ENCODE measurements at places on chromosomes 2 and 18.

- no peak for DNase-seq
Observed at GRCh38 chr2:121059651-121060649, 225.1 kb downstream of the TFCP2L1 start.

DNA sequence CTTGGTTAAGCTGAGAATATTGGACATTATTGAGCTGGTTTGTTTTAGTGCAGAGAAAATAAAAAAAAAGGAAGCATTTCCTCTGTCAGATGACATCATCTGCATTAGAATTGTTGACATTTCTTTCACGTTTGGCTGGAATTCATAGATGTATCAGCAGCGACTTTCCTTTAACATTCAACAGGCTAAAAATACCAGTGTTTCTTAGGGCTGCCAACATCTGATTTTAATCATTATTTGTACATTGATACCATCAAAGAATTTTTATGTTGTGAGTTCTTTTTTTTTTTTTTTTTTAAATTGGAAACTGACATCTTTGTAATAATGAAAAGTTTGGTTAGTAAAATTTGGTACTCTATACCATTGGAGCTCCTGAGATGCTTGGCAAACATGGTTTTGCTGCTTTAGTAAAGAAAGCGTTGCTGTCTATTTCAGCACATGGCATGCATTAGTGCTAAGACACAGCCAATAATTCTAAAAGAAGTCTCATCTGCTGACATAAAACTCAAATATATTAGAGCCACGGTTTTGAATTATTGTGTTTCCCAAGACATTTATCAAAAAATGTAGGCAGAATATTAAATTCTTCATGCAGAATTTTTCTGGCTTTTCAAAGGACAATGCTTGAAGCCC lies 33.6 kb downstream of the GTF2A1L start:
- DNase-seq = no peak

- no peak for DNase-seq
Observed at GRCh38 chr2:142966284-142966683, 88.8 kb downstream of the KYNU start.

GRCh38 chr2:230680463-230681170 lies 32.0 kb upstream of the CAB39 start:
- DNase-seq = no peak

DNA sequence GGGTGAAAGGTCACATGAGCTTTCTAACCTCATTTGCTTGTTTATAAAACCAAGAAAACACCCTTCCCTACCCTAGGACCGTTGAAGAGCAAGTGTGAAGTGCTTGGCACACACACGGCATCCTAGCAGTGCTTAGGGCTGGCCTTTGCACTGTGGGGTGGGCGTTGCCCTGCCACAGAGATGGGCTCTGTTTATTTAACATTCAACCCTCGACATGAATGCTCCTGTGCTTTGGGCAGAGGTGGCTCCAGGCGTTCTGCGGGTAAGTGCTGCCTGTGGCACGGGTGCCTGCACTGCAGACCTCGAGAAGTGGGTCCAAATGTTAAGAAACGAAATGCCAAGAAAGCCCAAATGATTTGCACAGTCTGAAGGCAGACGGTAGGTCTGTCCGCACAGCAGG lies 170.1 kb downstream of the FHOD3 start:
- no peak for DNase-seq

- no peak for DNase-seq
Observed at GRCh38 chr2:43105586-43106558, 120.5 kb downstream of the ZFP36L2 start.

GRCh38 chr2:121974897-121975661 lies 219.6 kb downstream of the TSN start:
- no peak for DNase-seq

- no peak for DNase-seq
Observed at GRCh38 chr2:120005834-120006521, 6.9 kb upstream of the EPB41L5 start.

DNA sequence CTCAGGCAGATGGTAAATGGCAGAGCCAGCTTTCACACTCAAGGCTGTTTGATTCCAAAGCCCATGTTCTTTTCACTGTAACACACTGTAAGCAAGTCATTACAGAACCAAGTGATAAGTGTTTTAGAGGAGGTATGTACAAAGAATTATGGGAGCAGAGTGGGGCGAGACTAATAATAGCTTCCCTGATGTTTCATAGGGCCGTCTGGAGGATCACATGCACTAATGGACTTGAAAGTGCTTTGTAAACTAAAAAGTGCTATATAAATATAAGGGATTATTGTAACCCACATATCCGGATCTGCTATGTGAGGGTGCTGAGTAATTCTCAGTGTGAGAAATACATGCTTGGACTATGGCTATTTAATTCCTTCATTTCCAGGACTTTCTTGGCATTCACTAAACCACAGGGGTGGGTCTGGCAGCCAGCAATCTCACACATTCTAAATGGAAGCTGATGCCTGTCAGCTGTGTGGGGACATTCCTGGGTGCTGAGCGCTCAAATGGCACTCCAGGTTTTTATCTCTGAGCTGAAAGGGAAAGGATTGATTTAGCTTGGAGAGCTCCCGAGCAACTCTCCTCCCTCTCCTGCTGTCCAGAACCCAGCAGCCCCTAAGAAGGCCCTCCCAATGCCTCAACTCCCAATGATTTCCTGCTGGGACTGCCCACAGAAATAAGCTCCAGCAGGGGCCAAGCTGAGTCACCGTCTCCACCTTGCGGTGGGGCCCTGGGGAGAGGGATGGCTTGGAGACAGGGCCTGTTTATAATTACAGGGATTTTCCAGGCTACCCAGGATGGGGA lies 222.8 kb downstream of the SOX11 start:
- no peak for DNase-seq

DNA sequence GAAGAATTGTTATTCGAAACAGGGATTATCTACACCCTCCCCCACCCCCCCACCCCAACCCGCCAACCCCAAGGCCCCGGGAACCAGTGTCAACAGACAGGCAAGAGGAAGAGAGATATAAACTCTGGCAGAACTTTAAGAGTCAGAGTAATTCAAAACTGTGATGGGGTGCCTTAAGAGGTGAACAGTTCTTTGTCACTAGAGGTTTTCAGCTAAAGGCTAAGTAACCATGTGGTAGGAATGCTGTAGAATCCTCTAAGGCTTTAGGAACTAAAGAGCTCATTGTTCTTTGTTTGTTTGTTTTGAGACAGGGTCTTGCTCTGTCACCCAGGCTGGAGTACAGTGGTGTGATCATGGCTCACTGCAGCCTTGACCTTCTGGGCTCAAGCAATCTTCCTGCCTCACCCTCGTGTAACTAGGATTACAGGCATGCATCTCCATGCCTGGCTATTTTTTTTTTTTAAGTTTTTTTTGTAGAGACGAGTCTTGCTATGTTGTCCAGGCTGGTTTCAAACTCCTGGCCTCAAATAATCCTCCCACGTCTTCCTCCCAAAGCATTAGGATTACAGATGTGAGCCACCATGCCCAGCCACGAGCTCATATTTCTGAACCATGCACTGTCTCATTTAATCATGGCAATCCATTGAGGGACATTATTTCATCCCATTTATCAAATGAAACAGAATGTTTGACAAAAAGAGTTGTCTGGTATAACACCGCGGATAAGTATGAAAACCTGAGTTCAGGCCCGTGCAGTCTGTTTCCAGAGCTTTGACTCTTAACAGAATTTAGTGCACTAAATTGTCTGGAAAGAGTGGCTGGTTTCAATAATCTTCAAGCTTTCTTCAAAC lies 20.8 kb upstream of the TMEM17 start:
- DNase-seq = no peak

DNA sequence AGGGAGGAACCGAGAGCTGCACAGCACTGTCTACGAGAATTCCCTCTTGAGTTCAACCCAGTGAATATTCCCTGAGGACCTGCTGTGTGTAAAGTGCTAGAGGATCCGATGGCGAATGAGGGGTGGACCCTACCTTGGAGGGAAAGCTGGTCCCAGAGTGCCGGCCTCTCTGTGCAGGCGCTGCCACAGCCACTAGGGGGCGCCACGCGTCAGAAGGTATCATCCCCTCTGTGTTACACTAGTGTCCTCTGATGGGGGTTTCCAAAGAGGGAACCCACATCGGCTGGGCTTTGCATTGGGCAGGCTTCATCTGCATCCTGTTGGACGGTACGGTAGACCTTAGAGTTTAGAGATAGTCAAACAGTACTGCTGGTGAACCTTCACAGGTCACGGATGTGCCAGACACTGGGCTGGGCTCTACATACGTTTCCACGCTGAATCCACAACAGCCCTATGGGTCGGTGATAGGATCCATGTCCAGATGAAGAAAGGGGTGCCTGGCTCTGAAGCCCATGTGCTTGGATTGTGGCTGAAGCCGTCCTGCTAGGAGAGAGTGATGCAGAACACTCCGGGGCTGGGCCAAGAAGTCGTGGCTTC lies 39.0 kb downstream of the COA5 start:
- peak; percentile 78 for DNase-seq

DNA sequence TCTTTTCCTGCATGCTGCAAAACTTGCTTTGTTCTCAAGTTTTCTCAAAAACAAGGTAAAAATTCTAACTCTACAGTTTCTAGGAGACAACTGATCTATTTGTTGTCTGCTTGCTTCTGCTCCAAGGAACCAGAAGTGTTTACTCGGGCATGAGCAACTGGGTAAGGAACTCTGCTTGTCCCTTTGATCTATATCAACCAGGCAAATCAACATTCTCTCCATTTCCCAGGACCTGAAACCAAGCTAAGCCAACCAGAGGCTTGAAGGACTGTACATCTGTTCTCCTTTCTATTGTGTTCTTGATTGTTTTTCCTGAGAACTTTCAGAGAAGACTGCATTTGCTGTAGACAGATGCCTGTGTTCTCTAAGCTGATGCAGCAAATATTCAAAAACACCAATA lies 335.0 kb upstream of the KCNH7 start:
- no peak for DNase-seq

DNA sequence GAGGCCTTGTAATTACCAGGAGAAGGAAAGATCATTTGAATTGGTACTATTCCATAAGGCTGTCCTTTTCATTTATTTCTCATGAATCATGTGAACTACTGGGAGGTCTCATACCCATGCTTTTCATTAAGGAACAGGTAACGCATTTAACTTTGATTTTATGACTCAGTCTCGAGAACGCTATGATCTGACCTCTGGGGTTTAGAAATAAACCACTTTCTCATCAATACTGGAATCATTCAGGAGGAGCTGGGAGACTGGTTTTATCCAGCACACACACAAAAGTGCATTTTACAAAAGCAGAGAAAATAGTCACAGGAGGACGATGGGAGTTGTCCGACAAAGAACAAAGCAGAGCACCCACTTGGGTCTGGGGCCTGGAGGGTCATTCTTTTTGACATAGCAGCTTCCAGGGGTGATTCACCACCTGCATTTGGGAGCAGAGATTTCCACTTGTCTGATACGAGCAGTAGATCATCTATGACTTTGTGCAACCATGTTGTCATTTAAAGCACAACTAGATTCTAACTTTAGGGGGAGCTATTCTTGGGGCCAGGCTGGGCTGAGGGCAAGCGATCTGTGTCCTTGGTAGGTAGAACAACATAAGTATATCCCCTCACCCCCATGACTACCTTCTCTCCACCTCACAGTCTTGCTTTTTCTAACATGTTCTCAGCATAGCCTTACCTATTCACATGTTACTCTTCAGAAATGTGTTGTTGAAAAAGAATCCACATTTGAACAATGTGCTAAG lies 95.9 kb upstream of the SCG2 start:
- no peak for DNase-seq

DNA sequence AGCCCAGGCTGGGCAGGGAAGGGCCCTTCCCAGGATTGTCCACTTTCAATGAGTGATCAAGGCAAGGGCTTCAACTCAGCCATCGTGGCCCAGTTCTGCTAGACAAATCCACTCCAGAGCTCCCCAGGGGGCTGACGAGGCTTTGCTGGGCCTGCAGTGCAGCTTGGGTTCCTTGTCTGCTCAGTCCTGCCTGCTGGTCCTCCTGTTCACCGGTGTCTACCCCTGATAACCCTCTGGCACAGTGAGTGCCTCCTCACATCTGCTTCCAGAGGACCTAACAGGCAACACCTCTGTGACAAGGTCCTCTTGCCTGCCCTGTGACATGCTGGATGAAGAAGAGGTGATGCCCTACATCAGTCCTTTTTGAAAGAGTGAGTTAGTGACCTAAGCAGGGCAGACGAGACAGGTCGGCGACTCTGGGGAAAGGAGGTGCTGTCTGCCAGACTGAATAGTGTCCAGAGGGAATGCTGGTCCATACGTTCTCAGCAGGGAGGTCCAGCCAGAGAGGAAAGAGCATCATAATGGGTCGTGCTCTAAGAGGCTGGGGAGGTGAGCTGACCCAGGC lies 20.9 kb upstream of the KCNF1 start:
- no peak for DNase-seq

DNA sequence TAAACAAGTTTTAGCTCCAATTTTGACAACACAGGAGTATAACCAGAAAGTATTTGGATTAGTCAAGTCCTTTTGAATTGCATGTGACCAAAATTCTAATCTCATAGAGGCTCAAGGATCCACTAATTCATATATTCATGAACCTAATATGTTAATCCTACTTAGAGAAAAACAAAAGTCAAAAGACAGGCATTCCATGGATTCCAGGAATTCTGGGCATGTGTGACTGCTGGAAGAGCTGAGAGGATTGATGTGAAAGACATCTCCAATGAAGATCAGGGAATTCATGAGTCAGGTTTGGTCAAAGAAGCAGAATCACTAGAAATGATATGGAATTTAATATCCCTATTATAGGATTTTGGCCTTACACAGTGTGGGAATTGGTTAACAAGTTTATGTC lies 1494.6 kb upstream of the DDX18 start:
- no peak for DNase-seq

GRCh38 chr2:126669772-126670171 lies 13.8 kb downstream of the GYPC start:
- DNase-seq = no peak

GRCh38 chr2:28821295-28821958 lies 10.8 kb downstream of the SPDYA start:
- DNase-seq = no peak

DNA sequence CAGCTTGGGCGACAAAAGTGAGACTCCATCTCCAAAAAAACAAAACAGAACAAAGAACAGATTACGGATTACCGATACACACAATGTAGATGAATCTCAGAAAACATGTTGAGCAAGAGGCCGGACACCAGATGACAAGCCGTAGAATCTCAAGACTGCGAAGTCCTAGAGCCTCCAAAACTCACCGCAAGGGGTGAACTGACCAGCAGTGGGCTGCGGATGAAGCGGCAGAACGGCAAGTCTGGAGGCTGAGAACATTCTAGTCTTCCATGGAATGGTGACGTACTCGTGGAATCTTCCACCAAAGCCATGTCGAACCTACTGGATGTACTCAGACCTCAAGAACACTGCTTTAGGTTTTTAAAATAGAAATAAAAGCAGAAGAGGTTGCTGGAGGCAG lies 198.8 kb downstream of the NDUFA10 start:
- DNase-seq = no peak

- no peak for DNase-seq
Observed at GRCh38 chr2:118668431-118669424, 178.7 kb downstream of the EN1 start.

All from activated naive CD4-positive, alpha-beta T cell (primary cell).